ENCODE measurements at places on chromosomes 2 and 18.

GRCh38 chr2:58651930-58652329 is 410.8 kb upstream of the FANCL start:
- no peak for DNase-seq

GRCh38 chr2:39431592-39432316 is 5.3 kb downstream of the MAP4K3 start:
- no peak for DNase-seq

DNA sequence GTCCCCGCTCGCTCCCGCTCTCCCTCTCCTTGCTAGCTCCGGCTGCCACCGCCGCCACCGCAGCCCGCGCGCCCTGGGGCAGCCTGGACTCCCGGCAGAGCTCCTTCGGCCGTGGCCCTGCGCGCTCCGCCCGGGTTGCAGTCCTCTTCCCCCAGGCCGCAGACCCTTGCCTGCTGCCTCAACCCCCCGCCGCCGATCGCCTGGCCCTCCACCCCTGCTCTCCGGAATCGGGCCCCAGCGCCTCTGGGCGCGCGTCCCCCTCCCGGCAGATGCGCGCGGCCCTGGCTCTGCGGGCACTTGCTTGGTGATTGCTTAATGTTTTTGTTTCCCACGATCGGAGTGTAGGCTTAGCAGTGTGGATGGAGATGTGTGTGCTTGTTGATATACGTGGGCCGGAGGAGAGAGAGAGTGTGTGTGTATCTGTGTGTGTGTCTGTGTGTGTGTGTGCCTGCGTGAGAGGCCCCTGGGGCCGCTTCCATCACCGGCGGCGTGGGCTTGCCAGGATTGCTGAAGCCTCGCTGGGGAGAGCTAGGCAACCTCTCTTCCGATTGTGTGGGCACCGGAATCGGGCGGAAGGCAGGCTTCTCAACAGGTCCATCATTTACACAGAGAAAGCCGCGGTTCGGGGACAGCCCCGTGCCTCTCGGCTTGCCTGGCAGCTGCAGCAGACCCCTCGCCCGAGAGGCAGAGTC is 877 bp downstream of the INHBB start:
- DNase-seq, result no peak

DNA sequence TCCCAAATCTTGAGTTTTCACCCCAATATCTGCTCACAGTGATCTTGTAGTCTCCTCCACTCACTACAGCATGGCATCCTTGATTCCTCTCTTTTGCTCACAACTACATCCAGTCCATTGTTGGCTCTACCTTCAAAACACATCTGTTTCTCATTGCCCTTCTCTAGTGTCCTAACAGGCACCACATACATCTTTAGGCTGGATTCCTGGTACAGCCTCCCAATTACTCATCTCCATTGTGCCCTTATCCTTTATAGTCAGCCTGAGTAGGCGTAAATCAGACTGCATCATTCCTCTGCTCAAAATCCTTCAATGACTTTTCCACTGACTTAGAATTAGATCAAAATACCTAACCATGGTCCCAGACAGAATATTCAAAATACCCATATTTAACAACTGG is 10.7 kb upstream of the TAF1B start:
- DNase-seq, result no peak

DNA sequence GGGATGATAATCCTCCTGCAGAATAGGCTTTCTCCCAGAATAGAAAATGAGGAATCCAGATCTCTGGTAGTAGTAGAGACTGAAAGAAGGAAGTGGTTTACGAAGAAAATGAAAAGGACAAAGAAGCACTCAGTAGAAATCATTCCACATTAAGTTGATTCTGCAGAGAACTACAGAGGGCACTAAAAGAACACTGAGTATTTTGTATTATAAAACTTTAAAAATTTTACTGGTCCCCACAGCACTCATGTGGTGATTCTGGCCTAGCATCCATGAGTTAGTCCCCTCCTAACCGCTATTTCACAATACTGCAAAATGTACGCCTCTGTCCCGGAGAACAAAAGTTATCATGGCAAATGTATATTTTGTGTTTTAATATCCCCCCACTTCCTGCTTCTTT is 42.9 kb upstream of the SLC35F5 start:
- DNase-seq, result no peak

DNA sequence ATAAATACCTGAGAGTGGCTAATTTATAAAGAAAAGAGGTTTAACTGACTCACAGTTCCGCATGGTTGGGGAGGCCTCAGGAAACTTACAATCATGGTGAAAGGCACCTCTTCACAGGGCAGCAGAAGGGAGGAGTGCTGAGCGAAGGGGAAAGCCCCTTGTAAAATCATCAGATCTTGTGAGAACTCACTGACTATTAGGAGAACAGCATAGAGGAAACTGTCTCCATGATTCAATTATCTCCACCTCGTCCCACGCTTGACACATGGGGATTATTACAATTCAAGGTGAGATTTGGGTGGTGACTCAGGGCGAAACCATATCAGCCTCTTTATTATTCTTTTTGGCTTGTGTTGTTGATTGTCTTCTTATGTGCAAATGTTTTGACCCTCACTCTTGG is 76.2 kb downstream of the WDR7 start:
- DNase-seq, result no peak

DNA sequence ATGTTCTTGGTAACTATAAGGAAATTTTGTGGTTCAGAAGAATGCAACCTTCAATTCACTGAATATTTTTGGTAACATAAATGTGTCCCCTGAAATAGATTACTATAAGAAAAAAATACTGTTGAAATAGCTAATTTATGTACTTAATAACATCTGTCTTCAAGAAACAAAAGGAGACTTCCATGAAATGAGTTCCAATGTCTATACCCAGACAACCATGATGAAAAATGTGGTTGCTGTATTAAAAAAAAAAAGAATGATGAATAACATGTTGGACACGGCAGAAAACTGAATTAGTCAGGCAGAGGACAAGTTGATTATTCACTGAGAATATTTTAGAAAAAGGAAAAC is 98.5 kb downstream of the TACR1 start:
- no peak for DNase-seq

DNA sequence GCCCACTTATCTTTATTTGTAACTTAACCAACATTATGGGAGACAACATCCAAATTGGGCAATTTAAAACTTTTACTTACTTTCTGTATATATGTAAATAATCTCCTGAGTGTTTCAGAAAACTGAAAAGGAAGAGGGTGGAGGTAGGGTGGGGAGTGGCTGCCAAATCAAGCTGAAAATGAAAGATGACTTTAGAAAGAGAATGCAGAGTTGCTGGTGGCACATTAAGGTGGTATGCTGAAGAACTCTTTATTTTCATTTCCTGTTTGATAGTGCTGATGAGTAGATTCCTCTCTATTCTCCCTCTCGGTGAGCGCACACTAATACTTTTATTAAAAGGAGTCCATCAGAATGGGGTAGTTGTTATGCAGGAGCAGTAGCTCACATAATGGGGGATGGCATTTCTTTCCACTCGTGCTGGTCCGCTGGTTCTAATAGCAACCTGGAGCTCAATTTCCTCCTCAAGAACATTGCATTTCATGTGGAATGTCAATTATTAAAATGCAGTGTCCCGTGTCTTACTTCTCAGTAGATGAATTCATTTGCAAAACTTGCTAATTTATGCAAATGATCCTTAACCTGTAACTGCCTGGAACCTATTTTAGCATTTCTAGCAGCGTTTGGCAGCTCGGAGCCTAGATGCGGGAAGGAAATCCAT is 466.9 kb upstream of the HNRNPA3 start:
- DNase-seq, result no peak

- no peak for DNase-seq
Measured at GRCh38 chr18:27483276-27483675, 298.2 kb upstream of the CHST9 start.

- no peak for DNase-seq
Measured at GRCh38 chr2:67037655-67038054, 359.5 kb upstream of the ETAA1 start.

GRCh38 chr18:42574871-42575270 is 540.6 kb downstream of the RIT2 start:
- DNase-seq, result no peak

DNA sequence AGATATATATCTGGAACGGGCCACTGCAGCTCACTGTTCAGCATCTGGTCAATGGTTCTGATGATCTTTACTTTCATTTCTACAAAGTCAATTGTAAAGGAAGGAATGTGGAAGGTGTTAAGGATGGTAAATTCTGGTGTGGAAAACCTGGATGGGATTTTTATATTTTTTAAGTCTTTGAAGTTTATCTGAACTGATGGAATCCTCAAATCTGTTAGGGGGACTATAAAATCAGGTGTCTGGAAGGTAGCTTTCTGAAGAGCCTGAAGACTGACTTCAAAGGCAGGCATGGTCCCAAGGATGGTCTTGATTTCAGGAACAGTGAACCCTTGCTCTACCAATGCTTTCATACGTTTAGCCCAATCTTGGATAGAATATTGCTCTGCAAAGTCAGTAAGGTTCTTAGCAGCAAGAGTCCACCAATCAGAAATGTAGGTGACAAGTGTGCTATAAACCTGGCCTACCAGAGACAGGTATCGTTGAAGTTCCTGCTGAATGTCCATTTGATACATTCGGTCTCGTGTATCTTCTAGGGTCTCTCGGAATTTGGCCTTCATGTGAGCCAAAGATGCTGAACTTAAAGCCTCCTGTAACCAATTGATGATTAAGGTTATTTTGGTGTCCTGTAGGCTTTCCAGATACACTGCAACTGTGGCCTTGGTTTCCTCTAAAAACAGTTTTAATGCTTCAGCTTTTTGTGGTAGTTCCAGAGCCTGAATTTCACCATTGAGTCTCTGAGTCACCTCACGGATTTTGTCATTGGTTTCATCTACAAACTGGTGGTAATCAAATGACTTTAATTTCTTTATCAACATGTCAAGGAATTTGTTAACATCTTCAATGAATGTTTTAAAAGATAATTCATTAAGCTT is 34.8 kb downstream of the APOB start:
- no peak for DNase-seq

DNA sequence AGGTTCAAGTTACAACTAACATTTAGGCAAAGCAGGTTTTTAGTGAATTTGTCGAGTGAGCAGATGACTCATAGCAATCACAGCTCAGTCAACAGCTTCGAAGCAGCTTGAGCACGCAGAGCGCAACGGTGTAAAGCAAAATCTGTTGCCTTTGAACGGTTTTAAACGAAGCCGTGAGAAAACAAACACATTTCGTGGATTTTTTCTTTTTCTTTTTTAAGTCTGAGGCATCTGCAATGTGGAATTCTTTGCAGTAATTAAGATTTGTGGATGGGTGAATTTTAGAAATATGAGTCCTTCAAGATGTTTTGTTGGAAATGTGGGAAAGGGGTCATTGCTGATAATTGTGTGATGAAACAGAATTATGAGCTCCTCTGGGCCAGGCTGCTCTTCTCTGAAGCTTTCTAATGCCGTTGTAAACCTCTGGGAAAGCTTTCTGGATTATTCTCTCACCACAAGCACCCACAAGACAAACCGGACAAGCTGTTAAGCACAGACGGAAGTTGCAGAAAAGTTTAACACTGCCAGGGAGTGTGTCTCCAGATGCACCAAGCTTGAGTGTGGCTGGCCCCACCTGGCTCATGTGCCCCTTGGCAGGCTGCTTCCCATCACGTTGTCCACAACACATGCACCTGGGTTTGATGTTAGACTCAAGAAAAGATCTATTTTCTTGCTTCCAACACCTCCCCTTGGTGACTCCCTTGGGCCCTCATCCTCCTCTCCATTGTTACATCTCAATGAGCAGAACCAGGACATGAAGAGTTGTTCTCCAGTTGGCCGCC is 224.7 kb downstream of the ACKR3 start:
- DNase-seq, result no peak

GRCh38 chr18:76708071-76708721 is 114.2 kb upstream of the ZNF236 start:
- no peak for DNase-seq

- DNase-seq, result no peak
Measured at GRCh38 chr18:75679331-75679730, 251.8 kb upstream of the SMIM21 start.

GRCh38 chr18:24078391-24078790 is 60.5 kb upstream of the CABYR start:
- DNase-seq, result no peak

- DNase-seq, result no peak
Measured at GRCh38 chr2:174300114-174300513, 34.6 kb upstream of the SP9 start.

- DNase-seq, result no peak
Measured at GRCh38 chr2:30310955-30311354, 79.6 kb downstream of the LBH start.

DNA sequence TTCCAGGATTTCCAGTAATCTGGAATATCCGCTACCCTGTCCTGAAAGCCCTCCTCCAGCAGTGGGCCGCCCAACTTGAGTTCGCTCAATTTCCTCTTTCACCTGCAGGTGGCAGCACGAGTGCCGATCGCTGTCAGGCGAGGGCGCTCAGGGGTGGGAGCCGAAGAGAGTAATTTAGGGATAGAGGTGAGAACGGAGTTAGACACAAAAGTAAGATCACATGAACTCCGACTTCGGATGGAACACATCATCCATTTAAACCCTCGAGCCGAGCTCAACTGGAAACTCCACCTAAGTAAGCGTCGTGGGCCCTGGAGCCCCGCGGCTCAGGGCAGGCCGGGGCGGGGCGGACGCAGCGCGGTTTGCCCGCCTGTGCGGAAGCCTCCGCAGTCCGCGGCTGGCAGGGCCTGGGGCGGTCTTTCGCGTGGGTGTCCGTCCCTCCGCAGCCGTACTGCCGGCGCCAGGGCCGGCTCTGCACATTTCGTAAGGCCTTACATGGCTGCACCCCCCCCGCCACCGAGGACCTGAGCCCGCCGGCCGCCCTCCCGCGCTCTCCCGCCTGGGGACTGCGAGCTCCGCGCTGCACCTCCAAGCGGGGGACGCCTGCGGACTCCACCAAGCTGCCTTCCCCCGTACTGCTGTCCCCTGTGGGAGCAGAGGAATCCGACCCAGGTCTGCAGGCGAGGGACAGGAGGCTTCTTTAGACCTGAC is 61.2 kb downstream of the SEMA4F start:
- DNase-seq, result no peak

Measured in cortex of kidney (tissue), 1 donor.